ENCODE measurements at places on chromosomes 5 and 9.

GRCh38 chr5:132841305-132841704, 10.9 kb upstream of the SHROOM1 start:
- DNase-seq, result no peak

DNA sequence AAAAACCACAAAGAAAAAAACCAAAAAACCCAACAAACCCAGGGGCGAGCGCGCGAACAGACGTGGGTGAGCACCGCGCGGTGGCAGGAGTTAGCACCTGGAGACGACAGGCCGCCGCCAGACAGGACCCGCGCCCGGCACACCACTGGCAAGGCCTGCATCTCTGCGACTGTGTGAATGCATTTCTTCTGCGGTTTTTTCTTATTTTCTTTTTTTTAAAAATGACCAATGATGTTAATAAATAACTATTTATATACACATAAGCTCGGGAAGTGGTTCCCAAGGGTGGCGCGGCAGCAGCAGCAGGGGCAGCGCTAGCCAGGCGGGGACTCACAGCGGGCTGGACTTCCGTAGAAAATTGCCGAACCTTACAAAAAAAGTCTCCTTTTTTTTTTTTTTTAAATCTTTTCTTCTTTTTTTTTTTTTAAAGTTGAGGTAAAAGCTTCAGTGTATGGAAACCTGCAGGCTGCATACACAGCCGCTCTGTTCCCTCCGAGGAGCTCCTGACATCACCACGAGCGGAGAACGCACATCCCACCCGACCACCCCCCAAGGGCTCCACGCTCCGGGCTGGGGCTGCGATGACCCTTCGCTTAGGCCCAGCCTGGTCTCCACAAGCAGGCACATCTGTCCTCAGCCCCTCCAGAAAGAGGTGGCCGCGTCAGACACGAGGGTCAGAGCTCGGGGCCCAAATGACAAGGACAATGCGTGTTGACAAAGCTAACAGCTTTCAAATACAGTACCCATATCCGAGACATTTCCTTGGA, 7.4 kb downstream of the BRD3OS start:
- no peak for DNase-seq

DNA sequence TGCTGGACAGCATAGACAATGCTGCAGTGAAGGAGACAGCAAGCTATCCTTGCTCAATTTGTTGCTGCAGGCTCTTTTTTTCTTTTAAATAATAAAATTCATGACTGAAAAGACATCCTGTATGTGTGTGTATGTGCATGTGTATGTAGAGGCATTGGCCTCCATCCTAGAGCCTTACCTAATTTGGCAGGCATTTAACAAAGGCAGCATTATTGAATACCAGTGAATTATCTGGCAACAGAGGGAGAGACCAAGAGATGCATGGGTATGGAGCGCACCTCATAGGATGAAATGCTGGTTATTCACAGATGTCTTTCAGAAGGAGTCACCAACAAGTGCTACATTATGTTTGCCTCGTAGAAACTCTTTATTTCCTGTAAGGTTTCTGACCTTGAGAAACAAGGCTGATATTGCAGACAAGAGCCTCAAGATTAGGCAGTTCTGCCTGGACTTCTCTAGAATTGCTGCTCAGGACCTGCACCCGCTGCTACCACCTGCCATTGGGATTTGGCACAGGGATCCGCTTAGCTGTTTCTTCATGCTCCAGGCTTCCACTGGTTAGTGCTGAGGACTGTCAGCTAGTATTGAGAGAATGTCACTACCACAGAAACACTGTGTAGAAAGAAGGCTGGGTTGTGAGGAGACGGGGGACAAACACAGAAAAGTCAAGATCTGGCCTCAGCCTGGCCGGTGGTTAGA, 247.7 kb upstream of the RFX3 start:
- DNase-seq, result no peak

DNA sequence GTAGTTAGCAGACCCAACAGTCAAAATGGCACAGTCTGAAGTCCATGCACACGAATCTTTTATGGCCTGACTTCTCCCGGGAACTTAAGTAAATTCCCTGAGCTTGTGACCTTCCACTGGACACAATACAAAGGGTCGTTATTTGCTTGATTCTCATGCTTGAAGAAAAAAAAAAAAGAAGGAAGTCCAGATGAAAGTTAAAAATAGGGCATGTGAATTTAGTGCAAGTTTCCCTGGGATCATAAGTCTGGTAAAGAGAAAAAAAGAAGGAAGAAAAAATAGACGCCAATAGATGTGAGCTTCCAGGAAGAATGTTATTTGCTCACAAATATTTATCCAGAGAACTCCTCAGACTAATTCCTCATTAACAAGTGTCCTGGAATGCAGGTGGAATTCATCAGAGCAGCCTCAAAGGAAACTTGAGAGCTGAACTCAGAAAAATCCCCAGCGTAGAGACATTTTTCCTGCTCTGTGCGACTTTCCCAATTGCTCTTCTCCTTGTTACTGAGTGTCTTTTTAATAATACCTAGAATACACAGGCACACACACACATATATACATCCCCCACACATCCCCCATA, 616.3 kb downstream of the EBF1 start:
- no peak for DNase-seq

- DNase-seq, result no peak
These were observed 569.6 kb upstream of the TUSC1 start for GRCh38 chr9:26247861-26248260.

DNA sequence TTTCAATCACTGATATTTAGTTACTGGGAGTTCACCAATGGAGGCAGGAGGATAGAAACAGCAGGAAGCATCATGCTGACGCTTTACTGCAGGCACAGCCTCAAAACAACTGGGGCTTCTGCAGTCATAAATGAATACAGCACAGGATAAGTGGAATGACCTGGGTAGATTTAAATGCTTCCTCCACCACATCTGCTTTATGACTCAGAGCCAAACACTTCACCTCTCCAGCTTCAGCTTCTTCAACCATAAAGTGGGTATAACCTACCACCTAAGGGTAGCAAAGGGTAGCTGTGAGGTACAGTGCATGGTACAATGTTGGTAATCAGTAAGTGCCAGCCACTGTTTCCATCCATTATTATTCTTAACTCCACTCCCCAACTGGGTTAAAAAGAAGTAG, 28.4 kb downstream of the RASEF start:
- DNase-seq, result no peak

DNA sequence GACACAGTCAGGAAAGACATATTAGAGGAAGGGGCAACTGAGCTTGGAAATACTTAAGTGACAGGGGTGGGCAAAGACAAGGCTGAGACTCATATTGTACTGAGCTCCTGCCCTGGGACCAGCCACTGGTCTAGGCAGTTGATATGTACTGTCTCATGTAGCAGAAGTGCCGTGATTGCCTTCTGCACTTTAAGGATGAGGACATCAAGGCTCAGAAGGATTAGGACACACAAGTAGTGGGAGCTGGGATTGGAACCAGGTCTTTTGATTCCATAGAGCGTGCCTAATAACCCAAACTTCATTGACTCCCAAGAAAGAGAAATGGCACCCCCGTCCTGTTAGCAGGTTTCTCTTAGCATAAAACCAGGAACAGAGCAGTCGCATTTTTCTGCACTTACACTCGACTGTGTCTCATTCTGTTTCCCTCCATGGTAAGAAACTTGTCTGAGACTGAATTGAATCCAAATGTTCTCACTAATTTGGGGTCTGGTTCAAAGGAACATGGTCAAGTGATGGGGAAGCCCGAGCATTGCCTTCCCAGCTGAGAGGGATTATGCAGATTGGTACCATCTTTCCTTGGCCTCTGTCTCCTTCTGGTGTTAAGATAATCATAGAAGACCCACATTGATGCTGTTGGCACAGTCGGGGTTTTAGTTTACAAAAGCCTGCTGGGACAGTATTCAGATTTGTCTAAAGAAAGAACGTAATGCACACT, 70.4 kb downstream of the ANGPTL2 start:
- DNase-seq, result no peak

DNA sequence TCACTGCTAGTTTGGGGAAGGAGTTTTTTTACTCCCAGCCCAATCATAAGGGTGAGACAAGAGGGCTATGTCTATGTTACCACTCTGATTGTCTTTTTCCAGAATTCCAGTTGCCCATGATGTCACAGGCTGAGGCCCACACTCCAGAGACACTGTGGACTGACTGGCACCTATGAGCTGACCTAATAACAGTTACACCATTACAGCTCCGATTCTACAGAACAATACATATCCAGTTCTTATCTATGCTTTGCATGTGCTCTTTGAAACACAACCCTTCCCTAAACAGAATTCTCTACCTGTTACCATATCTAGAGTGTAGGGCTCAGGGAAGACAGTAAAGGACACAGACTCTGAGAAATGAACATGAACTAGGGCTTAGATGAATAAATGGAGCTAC, 45.7 kb upstream of the ALDOB start:
- no peak for DNase-seq

- no peak for DNase-seq
These were observed 215.6 kb downstream of the ACTL7B start for GRCh38 chr9:108640230-108640629.

DNA sequence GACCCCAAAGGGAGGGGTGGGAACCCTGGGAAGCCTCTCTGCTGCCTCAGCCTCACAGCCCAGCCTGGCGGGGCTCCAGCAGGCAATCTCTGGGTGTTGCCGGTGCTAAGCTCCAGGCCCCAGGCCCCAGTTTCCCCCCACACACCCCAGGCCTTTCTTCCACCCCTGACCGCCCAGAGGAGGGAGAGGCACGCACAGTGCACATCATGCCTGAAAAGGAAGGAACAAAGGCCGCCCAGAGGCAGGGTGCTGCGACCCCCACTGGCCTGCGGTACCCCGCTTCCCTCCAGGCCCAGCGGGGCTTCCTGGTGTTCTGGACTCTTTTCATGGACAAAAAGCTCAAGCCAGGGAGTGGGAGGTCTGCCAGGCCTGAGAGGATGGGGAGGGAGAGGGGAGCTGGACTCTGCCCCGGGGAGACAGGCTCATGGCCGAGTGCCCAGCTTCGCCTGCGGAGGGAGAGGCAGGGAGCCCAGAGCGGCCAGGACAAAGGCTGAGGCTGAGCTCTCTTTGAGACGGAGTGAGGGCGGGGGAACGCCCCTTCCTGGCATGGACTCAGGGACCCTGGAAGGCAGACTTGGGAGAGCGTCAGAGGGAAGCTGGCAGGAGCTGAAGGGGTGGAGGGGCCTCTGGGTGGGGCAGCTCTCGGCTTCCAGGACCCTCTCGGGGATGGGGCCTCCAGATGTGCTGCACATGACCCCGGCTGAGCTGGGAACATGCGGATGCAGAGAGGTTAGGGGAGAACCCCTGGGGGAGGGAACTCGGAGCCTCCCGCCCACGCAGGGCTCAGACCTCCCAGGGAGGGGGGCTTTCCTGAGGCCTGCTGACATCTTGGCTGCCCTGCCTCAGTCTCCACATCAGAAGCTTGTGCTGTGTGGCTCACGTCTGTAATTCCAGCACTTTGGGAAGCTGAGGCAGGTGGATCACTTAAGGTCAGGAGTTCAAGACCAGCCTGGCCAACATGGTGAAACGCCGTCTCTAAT, 1.8 kb upstream of the ENTPD2 start:
- no peak for DNase-seq
